Osteocyte (in vitro differentiated cells): ENCODE measurements at places on chromosomes 6 and 20. TPM values are rescaled to one million over a fixed set of nuclear protein-coding genes. Genes with fewer than 3 reads are reported as not detected.

TFAP2D gene
- not detected in 2 replicates for total RNA-seq

- peaks cover 51% of the 10 kb centered on the region for H3K4me1 ChIP-seq
- H3K27ac ChIP-seq: peak overlapping the region; percentile 73
- no peak overlapping the region for H3K4me3 ChIP-seq
- DNase-seq: no peak
- H3K36me3 ChIP-seq: peaks cover 4% of the 10 kb centered on the region
- H3K27me3 ChIP-seq: no peaks in the 10 kb centered on the region
Measured at GRCh38 chr6:124958149-124958548, 4.1 kb upstream of the RNF217 start.

C6orf141 gene
- not detected in 2 replicates for total RNA-seq

GRCh38 chr6:133040094-133040802 lies 200.9 kb upstream of the EYA4 start:
- H3K27ac ChIP-seq: no peak overlapping the region
- no peaks in the 10 kb centered on the region for H3K4me1 ChIP-seq
- DNase-seq: no peak
- peaks cover 9% of the 10 kb centered on the region for H3K27me3 ChIP-seq

GRCh38 chr20:45918182-45918737 lies 6.3 kb upstream of the PLTP start:
- H3K4me3 ChIP-seq: no peak overlapping the region
- peak overlapping the region; percentile 63 for H3K27ac ChIP-seq
- no peak for DNase-seq

GRCh38 chr20:36439040-36439730 lies 102.1 kb upstream of the MYL9 start:
- H3K27ac ChIP-seq: no peak overlapping the region
- H3K4me1 ChIP-seq: no peaks in the 10 kb centered on the region
- DNase-seq: peak; percentile 91
- no peak overlapping the region for H3K4me3 ChIP-seq
- no peaks in the 10 kb centered on the region for H3K36me3 ChIP-seq

- peaks cover 3% of the 10 kb centered on the region for H3K36me3 ChIP-seq
- DNase-seq: no peak
- H3K4me1 ChIP-seq: peaks cover 4% of the 10 kb centered on the region
- H3K27ac ChIP-seq: no peak overlapping the region
- no peaks in the 10 kb centered on the region for H3K27me3 ChIP-seq
- no peak overlapping the region for H3K4me3 ChIP-seq
Measured at GRCh38 chr20:10893321-10893720, 219.5 kb upstream of the JAG1 start.

AGPAT4 gene
- 8.3 and 10.1 TPM in 2 replicates for total RNA-seq

IRAK1BP1 gene
- 2.9 and 3.2 TPM in 2 replicates for total RNA-seq

PPP1R11 gene
- total RNA-seq: 46.8 and 52.9 TPM in 2 replicates

GRCh38 chr6:80438772-80439171 lies 332.3 kb downstream of the BCKDHB start:
- no peaks in the 10 kb centered on the region for H3K36me3 ChIP-seq
- no peaks in the 10 kb centered on the region for H3K27me3 ChIP-seq
- no peak overlapping the region for H3K4me3 ChIP-seq

MICB gene
- total RNA-seq: 12.1 and 13.8 TPM in 2 replicates

AAR2 gene
- 32.8 and 36.1 TPM in 2 replicates for total RNA-seq

OR2H1 gene
- not detected in 2 replicates for total RNA-seq

DNA sequence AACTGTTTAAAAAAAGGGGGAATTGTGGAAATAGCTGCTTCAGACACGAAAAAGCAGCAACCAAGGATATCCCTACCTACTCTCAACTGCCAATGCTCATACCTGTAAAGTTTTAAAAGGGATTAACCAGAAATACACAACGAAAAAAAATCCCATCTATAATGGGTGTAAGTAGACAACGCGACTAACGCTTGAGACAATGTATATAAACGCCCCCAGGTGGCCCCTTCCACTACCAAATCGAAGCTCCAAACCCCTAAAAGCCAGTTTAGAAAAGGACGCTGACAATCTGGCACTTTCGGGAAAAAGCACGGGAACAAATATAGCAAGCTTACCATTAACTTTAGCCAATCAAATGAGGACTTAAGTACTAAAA lies 94.5 kb upstream of the BTN3A2 start:
- H3K27ac ChIP-seq: no peak overlapping the region
- no peaks in the 10 kb centered on the region for H3K36me3 ChIP-seq
- H3K4me1 ChIP-seq: peaks cover 35% of the 10 kb centered on the region
- H3K4me3 ChIP-seq: no peak overlapping the region
- no peak for DNase-seq

DNA sequence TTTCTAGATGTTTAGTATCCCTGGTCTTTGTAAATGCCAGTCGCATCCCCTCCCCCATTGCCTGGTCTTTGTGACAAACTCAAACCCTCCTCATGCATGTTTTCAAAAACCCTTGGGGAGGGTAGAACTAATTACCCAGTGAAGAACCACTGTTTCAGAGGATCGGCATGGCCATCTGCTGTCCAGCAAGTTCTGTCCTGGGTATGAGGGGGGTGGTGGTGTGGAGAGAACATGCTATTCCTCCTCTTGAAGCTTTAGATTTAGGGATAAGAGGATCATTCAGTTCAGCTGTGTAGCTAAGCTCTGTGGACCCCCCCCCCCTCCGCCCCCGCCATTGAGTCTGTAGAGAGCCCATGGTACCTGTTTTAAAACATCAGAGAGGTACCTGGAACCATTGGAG lies 5.6 kb downstream of the BRPF3 start:
- H3K27me3 ChIP-seq: no peaks in the 10 kb centered on the region
- H3K27ac ChIP-seq: no peak overlapping the region
- H3K4me3 ChIP-seq: no peak overlapping the region
- DNase-seq: no peak

GRCh38 chr20:34875642-34876405 lies 588 bp upstream of the ACSS2 start:
- peak overlapping the region; percentile 100 for H3K4me3 ChIP-seq
- H3K36me3 ChIP-seq: no peaks in the 10 kb centered on the region
- peak overlapping the region; percentile 82 for H3K27ac ChIP-seq
- peaks cover 48% of the 10 kb centered on the region for H3K4me1 ChIP-seq
- H3K27me3 ChIP-seq: no peaks in the 10 kb centered on the region

GRCh38 chr6:113570641-113571040 lies 286.5 kb upstream of the MARCKS start:
- no peak for DNase-seq
- no peaks in the 10 kb centered on the region for H3K27me3 ChIP-seq
- H3K36me3 ChIP-seq: peaks cover 2% of the 10 kb centered on the region
- H3K27ac ChIP-seq: no peak overlapping the region

GRCh38 chr20:46128310-46129151 lies 10.4 kb downstream of the CD40 start:
- peaks cover 53% of the 10 kb centered on the region for H3K27me3 ChIP-seq
- DNase-seq: no peak
- peaks cover 7% of the 10 kb centered on the region for H3K4me1 ChIP-seq
- no peaks in the 10 kb centered on the region for H3K36me3 ChIP-seq
- no peak overlapping the region for H3K27ac ChIP-seq

DNA sequence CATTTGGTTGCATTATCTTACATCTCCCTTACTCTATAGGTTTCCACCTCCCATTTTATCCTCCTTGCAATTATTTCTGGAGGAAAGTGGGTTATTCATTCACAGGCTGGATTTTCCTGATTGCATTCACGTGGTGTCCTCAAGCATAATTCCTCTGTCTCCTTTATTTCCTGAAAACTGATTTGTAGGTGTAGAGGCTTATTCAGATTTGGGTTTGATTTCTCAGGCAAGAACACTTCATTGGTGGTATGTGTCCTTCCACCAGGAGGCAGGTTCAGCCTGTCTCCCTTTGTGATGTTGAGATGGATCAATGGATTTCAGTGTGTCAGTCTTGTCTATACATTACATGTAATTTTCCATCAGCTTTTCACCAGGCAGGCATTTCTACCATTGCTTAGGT lies 17.3 kb downstream of the DNPH1 start:
- no peaks in the 10 kb centered on the region for H3K4me1 ChIP-seq
- peaks cover 17% of the 10 kb centered on the region for H3K36me3 ChIP-seq
- H3K4me3 ChIP-seq: no peak overlapping the region

C2 gene
- total RNA-seq: 2.3 and 2.4 TPM in 2 replicates

ITPR3 gene
- total RNA-seq: 21.6 and 22.8 TPM in 2 replicates

- no peak overlapping the region for H3K4me3 ChIP-seq
- peaks cover 15% of the 10 kb centered on the region for H3K36me3 ChIP-seq
- H3K4me1 ChIP-seq: peaks cover 4% of the 10 kb centered on the region
- H3K27me3 ChIP-seq: no peaks in the 10 kb centered on the region
Measured at GRCh38 chr6:37665304-37665703, 32.4 kb downstream of the MDGA1 start.

GHRH gene
- not detected in 2 replicates for total RNA-seq

DNA sequence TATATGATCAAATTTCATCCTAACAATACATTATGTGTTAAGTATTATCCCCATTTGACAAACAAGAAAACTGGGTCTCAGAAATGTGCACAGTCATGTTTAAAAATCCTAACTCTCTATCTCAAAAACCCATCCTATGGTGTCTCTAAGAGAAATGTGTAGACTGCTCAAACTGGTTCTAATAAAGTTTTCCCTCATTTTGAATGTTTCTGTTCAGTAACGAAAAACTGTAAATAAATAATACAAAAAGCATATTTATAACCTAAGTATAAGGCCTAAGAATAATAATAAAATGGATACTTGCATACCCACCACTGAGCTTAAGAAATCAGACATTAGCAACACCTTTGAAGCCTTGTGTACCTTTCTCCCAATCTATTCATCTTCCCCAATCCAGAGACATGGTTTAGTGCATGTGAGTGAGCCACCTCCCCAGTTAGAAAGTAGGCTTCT lies 39.0 kb downstream of the TNFAIP3 start:
- no peak overlapping the region for H3K27ac ChIP-seq
- H3K36me3 ChIP-seq: no peaks in the 10 kb centered on the region
- H3K4me3 ChIP-seq: no peak overlapping the region
- no peaks in the 10 kb centered on the region for H3K27me3 ChIP-seq
- H3K4me1 ChIP-seq: peaks cover 8% of the 10 kb centered on the region
